AG10803 (cell line): ENCODE measurements at places on chromosomes 7 and 10.

- no peak for DNase-seq
Observed at GRCh38 chr7:584122-584465, 64.4 kb upstream of the PDGFA start.

DNA sequence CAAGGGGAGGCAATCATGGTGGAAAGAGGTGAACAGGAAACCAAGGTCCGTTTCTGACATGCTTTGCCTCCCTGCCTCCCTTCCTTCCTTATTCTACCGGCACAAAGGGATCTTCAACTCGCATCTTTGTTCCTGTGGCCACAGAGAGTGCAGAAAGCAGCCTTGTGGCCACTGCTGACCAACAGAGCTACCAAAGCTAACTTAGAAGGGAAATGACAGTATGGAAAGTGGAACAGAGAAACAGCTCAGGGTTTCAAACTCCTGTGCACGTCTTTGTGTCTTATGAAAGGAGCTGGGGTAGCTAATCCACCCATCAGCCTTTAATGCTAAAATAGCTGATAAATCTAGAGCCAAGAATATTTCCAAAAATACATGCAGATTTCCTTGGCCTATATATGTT is 588.0 kb downstream of the SORCS1 start:
- DNase-seq: no peak

DNA sequence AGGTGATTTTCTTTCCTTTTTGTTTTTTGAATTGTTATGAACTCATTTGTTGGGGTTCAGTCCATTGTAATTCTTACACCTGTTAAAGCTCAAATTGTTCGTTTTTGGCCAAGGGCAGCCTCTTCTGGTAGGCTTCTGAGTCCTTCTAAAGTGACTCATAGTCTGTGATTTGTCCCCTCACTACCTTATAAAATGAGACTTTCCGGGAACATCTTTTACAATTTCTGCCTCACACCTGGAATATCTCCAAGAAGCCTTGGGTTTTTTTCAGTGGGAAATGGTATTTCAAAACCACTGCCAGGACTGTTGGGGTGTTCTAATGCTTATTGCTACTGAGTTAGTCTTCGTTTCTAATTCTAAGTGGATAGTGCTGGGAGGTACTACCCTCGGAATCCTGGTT is 56.7 kb downstream of the BMPR1A start:
- DNase-seq: peak; percentile 49

DNA sequence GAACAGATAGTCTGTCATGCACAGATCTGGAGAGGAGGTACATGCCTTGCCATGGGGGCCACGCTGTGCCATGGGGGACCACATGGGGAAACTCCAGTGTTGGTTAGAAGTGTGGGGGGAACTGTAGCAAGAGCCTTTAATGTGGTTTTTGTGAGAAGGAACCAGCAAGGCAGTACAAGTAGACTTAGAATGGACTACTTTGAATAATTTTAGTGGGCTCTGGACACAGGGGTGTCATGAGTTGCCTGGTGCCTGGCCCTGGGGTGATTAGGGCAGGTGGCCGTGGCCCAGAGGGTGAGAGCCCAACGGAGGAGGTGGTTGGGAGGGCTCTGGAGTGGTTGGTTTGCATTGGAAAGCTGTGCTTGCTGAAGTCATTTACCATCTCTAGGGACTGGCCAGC is 77.2 kb downstream of the CXCL12 start:
- DNase-seq: no peak

DNA sequence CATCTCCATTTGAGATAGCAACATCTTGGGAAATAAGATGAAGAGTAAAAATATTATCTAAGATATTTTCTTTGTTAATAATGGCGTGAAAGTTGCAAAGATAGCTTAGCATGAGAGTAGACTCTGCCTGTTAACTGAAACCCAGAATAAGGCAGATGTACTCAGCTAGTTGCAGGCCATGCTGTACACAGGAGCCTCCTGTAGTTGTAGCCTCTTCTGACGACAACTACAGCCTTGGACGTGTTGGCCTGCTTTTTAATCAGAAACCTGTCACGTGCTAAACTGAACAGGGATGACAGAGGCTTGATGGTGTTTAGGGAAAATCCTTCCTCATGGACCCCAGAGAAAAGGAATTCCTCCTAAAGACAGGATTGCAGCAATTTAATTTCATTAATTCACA is 155.1 kb upstream of the TMEM229A start:
- no peak for DNase-seq

- no peak for DNase-seq
Observed at GRCh38 chr10:594584-595270, 94.7 kb downstream of the DIP2C start.

DNA sequence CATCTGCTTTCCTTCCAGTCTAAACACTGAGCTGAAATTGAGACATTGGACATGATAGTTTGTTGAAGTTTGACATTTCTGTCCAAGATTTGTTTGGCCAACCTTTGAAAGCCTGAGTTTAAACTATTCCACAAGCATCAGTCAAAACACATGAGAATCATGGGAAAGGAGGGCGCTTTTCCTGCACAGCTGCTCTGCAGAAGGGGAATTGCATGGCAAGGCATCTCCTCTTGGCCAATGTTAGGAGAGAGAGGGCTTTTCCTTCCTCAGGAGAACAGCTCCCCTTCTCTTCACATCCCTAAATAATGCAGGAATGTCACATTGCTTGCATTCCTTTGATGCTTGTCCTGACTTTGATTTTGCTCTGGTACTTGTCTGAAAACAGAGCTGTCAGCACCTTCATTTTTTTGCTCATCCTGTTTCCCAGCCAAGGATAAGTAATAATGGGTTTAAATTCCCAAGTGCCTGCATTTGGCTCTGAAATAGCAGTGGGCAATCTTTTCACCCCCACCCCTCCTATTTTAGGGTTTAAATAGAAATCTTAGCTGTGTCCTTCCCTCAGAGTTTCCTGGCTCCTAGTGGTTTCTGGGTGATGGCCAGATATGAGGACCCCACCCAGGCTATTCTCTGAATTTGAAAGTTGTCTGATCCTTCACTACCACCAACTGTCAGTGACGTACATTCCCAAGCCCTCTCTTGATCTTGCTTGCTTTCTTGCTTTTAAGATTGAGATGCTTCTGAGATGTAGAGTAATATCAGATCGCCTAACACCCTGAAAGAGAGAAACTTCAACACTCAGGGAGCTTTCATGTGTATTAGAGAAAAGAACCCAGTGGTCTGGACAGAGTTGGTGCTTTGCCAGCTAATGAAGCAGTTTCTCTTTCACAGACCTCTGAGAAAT is 75.2 kb upstream of the NPVF start:
- DNase-seq: peak; percentile 83

DNA sequence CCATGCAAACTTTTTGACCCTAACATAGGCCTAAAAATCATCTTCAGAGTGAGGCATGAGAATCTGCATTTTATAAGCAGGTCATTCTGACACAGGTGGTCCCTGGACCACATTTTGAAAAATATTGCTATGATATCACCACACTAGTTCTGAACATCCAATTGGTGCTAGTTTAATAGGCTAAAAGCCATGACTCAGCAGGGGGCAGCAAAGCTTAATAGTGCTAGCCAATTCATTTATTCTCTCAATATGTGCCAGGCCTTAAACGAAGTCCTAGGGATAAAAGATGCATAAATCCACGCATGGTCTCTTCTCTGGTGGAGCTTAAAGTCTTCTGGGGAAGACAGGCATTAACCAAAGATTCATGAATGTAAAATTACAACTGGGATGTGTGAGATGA is 10.2 kb upstream of the SLC25A28 start:
- DNase-seq: peak; percentile 68

GRCh38 chr7:135844903-135845302 is 96.3 kb upstream of the FAM180A start:
- DNase-seq: no peak
